ENCODE measurements at places on chromosomes 5 and 9.

- no peak for DNase-seq
Observed at GRCh38 chr9:129720865-129721545, 31.8 kb downstream of the PTGES start.

GRCh38 chr9:36144309-36145232, 8.0 kb downstream of the GLIPR2 start:
- DNase-seq, result no peak

DNA sequence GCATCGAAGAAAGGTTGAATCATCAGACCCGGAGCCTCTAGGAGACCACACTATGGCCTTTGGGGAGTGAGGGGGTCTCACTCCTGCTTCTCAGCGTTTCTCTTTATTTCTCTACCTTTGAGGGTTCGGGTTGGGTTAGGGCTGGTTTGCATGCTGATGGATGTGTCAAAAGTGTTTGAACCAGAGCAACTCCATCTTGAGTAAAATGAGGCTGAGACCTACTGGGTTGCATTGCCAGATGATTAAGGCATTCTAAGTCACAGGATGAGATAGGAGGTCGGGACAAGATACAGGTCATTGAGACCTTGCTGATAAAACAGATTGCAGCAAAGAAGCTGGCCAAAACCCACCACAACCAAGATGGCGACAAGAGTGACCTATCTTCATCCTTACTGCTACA, 44.9 kb upstream of the TCF7 start:
- no peak for DNase-seq

DNA sequence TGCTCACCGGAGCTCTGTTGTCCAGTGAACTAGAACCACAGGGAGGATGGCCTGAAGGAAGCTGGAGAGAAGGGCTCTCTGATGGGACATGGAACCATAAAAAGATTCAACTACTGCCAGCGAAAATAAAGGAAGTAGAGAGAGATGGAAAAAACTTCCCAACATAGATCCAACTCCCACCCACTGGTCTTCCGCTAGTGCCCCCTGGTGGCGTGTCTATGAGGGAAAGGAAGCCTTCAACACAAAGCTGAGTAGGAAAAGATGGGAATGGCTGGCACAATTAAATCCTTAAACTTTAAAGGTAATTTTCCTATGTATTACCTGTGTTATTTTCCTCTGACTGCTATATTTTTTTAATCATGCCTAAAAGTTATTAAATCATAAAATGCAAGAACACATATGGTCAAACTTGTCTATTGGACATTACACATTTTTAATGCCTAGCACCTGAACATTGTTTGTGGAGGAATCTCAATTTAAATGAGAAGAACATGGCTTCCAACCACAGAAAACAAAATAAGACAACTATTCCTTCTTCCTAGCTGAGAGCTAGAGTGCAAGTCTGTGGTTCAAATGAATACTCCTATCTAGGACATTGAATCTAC, 51.5 kb downstream of the CEP120 start:
- DNase-seq, result peak; percentile 8

DNA sequence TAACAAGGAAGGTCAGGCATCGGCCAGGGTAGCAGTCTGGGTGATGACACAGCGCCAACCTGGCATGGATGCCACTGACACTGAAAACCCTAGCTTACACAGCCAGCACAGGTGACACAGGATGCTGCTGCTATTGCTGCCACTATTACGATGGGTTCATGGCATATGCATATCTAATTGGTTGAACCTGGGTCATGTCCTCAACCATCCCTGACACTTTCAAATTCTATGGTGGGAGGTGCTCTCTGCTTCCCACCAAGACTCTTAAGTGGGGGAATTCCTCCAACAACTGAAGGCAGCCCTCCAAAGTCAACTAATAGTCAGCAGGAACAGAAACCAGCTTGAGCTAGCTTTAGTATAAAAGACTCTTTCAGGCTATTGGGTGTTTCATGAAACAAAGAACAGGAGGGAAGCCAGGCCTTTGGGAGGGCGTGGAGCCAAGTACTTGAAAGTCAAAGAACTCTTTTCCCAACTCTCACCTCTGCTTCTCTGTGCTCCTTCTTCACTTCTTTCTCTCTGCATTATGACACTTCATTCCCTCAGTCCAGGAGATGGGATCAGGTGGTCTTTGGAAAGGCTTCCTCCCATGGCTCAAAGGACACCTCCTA, 21.3 kb downstream of the PTTG1 start:
- no peak for DNase-seq

- no peak for DNase-seq
Observed at GRCh38 chr9:12718482-12719026, 25.4 kb downstream of the TYRP1 start.

DNA sequence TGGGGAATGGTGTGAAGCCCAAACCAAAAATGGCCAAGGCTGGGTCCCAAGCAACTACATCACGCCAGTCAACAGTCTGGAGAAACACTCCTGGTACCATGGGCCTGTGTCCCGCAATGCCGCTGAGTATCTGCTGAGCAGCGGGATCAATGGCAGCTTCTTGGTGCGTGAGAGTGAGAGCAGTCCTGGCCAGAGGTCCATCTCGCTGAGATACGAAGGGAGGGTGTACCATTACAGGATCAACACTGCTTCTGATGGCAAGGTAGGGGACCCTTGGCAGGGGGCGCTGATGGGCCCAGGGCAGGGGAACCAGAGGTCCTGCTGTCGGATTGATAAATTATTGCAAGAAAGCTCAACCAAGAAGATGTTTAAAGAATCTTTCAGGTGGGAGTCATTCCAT, 19.8 kb downstream of the ABL1 start:
- no peak for DNase-seq

GRCh38 chr9:114115654-114116125, 16.6 kb upstream of the KIF12 start:
- DNase-seq, result no peak

DNA sequence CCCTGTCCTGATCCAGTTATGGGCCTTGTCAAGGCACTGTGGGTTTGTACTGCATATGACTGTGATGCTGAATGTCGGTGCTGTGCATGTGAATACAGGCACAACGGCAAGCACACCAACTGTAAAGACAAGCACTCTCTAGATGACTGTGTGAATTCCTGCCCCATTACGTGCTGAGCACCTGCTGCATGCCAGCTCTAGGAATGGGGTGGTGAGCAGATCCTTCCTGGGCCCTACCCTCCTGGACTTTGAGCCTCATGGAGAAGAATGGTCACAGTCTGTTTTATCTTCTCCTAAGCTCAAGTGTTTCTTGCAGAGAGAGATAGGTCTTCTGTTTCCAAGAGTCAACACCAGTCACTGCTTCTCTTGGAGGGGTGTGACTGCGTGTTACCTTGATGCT, 56.0 kb upstream of the RARS1 start:
- DNase-seq, result no peak

DNA sequence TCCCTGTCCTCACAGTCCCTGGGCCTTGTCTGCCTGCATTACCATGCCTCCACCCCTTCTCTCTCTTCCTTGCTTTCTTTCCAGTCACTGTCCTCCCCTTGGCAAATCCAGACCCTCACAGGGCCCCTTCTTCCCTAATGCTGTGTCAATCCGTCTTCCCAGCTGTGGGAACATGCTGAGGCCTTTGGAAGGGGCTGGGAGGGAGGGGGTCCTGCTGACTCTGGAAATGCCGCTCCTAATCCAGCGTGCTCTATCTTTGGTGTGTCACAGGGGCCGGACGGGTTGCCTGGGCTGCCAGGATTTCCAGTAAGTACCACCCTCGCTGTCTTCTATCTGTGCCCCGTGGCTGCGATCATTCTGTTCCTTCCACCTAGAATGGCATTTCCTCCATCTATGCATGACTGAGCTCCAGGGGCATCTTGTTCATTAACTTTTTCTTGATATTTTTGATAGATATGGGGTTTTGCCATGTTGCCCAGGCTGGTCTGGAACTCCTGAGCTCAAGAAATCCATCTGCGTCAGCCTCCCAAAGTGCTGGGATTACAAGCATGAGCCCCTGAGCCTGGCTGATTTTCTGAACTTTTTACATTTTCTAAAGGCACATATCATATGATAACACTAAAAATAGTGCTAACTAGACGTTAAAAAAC, 64.5 kb upstream of the TGFBR1 start:
- no peak for DNase-seq

GRCh38 chr5:9698125-9698826, 68.1 kb upstream of the TAS2R1 start:
- no peak for DNase-seq

GRCh38 chr5:109739741-109740728, 50.3 kb downstream of the MAN2A1 start:
- no peak for DNase-seq

DNA sequence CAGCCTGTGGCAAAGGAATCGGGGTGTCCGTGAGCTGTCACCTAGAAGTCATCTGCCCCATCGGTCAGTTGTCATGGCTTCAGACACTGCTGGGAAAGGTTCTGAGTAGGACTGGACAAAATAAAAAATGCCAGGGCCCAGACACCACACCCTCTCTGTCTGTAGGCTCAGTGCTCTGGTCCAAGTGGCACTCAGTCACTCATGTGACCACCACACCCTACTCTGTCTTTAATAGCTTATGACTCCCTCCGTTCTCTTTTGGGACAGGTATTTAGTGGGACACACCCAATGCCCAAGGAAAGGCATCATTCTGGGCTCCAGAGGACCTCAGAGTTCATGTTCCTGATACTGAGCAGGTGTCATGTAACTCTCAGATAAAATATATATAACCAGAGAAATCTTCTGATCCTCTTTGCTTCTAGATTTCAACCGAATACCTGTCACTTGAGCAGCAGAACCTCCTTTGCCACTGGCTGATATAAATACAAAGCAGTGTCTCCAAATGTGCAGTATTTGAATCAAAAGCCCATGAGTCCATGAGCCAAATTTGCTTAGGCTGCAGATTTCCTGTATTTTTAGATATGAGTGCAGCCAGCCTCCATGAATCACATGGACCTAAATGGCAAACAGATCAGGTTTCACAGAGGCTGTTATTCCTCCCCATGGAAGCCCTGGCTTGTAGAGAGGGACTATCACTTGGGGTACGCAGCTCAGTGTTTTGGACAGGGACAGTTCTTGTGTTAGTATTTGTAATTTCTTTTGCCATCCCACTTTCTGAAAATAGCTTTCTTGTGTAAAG, 272.0 kb downstream of the ARHGAP26 start:
- no peak for DNase-seq

GRCh38 chr5:178083922-178084321, 29.4 kb upstream of the N4BP3 start:
- DNase-seq, result no peak

DNA sequence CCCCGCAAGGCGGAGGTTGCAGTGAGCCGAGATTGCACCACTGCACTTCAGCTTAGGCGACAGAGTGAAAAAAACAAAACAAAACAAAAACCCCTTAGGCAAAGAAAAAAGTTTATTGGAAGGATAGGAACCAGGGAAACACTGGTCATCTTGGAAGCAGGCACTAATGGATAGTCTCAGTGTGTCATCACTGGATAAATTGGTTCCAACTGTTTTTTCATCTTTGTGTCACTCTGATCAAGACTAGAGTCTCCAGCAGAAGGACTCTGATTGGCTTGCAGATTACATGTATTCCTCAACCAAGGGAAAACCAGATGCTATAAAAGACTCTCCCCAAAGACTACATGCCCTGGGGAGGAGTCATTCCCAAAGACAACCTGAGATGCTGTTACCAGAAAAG, 35.0 kb upstream of the HMHB1 start:
- DNase-seq, result no peak

DNA sequence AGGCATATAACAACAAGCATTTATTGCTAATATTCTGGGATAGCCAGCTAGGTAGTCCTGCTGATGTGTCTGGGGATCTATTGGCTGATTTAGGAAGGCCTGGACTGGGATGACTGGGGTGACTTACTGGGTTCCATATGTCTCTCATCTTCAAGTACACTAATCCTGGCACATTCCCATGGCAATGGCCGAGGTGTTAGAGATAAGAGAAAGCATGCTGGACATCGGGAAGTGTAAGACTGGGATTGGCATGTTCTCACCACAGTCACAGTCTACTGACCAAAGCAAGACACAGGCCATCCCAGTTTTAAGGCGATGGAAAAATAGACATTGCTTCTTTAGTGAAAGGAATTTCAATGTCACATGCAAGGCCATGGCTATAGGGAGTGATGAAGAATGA, 29.7 kb downstream of the F2R start:
- DNase-seq, result no peak

DNA sequence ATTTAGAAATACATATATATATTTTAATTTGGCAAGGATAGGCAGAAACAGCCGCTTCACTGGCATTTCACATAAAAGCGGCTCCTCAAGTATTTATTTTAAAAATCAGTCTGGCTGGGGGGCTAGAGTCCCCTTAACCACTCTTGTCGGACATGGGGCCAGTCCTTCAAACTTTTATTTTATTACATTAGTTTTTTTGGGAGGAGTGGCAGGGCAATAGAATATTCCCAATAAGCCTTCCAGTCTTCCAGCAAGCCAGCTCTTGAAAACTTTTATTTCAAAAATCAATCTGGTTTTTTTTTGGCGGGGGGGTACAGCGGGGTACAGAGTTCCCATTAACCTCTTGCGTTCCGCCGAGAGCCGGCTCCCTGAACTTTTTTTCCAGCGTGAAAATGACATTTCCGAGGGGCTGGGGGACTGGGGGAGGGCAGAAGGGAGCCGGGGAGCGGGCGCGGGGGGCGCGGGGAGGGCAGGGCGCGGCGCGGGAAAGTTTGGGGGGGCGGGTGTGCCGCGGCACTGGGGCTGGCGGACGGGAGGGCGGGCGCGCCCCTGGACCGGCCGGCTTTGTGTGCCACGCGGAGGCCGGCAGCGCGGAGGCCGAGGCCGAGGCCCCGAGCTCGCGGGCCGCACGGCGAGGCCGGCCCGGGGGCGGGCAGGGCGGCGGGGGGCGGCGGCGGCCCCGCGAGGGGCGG, 504 bp upstream of the ZNF618 start:
- DNase-seq, result no peak

Data from hematopoietic multipotent progenitor cell (in vitro differentiated cells).